ENCODE measurements at places on chromosomes 11 and 22.

GRCh38 chr11:85310479-85310878 lies 316.7 kb downstream of the DLG2 start:
- DNase-seq, result no peak

DNA sequence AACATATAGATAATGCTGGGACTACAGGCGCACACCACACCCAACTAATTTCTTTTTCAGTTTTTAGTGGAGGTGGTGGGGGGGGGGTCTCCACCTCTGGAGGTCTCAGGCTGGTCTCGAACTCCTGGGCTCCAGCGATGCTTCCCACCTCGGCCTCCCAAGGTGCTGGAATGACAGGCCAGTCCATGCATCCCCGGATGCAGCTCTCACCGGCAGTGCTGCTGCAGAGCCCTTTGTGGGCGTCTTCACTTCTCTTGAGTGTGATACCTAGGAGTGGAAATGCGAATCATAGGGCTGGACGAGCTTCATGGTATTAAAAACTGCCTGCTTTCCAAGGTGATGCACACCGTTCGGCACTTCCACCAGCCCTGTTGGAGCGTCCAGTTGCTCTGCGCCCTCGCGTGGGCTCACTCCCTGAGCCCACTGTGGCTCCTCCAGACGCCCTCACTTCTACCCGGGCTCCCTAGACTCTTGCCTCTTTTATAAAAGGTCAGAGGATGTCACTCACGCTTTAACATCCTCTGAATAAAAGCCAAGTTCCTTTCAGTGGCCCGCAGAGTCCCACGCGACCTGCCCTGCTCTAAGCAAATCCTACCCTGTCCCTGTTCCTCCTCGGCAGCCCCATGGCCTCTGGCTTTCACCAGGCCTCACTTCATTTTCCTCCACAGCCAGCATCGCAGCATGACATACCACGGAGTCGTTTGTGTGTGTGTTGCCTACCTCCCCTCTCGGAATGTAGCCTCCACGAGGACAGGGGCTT lies 837 bp upstream of the BID start:
- no peak for DNase-seq

- no peak for DNase-seq
Observed at GRCh38 chr11:103420593-103420992, 311.4 kb downstream of the DYNC2H1 start.

- no peak for DNase-seq
Observed at GRCh38 chr11:118804094-118804493, 13.1 kb upstream of the DDX6 start.

GRCh38 chr11:16883174-16883573 lies 131.0 kb downstream of the PLEKHA7 start:
- no peak for DNase-seq

DNA sequence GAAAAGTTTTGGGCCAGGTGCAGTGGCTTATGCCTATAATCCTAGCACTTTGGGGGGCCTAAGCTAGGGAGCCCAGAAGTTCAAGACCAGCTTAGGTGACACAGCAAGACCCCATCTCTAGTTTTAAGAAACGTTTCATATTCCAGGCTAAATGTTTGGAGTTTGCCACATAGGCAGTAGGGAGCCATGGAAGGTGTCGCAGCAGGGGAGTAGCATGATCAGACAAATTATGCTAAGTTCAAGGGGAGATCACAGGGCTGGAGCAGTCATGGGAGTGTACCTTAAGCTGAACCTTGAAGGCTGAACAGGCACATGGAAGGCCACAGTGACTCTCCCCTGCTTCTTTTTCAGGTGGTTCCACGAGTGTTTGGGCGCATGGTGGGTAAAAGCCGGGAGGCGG lies 5.9 kb upstream of the NHERF4 start:
- DNase-seq, result no peak

DNA sequence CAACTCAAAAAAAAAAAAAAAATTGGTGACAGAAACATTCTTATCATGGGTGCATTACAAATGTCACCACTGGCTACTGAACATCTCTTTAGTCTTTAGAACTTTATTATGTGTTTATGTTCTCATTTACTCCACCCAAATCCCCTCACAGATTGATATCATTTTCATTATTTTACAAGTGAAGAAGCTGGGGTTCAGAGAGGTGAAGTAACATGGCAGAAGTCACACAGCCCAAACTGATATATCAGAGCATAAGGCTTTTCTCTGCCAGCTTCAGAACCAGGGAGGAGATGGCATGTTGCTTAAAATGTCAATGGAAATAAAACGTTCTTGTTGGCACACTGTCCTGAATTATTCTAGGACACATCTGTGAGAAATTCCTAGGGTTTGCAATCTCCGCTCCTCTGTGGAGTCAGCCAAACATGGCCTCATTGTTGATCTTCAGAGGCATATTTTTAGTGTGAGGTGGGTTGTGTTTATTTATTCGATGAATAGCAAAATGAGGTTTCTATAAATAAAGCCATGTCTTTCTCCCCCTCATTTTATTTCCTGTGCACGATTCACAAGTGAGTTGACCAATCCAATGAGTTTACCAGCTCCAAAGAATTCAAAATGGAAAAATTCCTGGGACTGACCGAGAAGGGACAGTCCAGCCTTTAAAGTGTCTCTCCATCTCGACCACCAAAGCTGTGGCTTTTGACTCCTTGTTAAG lies 72.9 kb upstream of the ANO1 start:
- no peak for DNase-seq

- DNase-seq, result no peak
Observed at GRCh38 chr11:95339086-95339901, 108.3 kb upstream of the SESN3 start.

DNA sequence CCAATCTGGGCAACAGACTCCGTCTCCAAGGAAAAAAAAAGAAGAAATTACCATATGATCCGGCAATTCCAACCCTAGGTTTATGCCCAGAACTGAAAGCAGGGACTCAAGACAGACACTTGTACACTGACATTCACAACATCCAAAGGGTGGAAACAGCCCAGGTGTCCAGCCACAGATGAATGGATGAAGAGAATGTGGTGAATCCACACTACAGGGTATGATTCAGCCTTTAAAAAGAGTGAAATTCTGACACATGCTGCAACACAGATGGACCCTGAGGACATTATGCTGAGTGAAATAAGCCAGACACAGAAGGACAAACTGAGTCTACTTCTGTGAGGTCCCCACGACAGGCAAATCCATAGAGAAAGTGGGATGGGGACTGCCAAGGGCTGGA lies 43.9 kb downstream of the SGSM3 start:
- no peak for DNase-seq

DNA sequence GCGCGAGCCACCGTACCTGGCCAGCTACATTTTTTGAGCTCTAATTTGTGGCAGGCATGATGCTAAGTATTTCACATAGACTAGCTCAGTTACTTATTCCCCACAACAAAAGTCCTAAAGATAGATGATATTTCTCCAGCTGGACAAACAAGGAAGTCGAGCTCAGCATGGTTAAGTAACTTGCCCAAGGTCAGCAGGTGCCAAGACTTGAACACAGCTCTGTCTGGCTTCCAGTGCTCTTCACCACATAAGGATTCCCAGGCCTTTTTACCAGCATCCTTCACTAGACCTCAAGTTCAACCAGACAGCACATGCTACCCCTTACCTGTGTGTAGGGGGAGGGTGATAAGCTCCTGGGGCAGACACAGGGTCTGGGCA lies 177.3 kb upstream of the NCAM1 start:
- no peak for DNase-seq

- DNase-seq, result no peak
Observed at GRCh38 chr11:41532413-41532812, 73.0 kb upstream of the LRRC4C start.

DNA sequence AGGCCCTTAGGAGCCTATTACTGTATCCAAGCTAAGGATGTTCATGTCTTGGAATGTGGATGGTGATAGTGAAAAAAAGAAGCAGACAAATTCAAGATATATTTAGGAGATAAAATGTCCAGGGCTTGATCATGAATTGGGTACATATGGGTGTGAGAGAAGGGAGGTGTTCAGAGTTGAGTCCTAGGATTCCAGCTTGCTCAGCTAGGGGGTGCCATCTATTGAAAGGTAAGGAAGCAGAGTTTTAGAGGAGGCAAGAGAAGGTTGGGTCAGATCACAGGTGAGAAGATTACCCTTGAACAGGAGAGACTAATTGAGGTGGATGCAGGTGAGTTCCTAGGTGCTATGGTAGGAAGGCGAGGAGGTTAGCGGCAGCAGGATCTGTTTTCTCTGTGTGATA lies 60.5 kb downstream of the GRAMD1B start:
- no peak for DNase-seq

All from activated T-cell treated with anti-CD3 and anti-CD28 coated beads for 1 hour (primary cell).